ENCODE measurements at places on chromosomes 4 and X.

GRCh38 chr4:81021142-81021944 lies 9.2 kb upstream of the BMP3 start:
- DNase-seq = no peak

DNA sequence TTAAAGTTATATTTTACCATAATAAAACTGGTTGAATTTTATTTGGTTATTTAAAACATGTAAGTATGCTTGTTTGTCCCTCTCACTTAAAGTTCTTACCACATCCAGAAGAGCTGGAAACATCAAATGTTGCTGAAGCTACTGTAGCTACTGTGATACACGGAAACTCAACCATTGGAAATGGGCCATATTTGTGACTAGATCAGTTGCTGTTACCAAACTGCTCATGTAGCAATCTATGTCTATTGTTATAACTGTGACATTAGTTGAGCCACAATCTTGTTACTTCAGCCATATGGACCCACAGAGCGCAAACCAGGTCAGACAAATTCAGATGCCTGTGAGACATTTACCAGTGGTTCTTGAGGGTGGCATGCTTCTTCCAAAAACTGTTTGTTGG lies 41.6 kb downstream of the NDNF start:
- no peak for DNase-seq

GRCh38 chr4:34953145-34953799 lies 1291.0 kb downstream of the ARAP2 start:
- DNase-seq = no peak

DNA sequence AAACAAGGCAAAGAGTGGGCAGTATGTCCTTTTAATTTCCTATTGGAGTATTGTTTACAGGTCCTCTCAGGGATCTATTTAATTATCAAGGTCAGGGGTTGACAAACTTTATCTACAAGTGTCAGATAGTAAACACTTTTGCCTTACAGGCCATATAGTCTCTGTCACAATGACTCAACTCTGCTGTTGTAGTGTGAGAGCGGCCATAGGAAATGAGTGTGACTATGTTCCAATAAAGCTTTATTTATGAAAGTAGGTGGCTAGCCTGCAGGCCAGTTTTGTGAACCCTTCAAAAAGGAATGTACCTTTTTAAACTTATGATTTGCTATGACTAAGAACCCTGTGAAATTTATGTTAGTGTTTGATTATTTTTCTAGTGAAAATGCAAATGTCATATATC lies 156.1 kb downstream of the GPAT3 start:
- DNase-seq = no peak

- DNase-seq = peak; percentile 91
These were observed 74.7 kb downstream of the PAQR3 start for GRCh38 chr4:78864405-78865024.

DNA sequence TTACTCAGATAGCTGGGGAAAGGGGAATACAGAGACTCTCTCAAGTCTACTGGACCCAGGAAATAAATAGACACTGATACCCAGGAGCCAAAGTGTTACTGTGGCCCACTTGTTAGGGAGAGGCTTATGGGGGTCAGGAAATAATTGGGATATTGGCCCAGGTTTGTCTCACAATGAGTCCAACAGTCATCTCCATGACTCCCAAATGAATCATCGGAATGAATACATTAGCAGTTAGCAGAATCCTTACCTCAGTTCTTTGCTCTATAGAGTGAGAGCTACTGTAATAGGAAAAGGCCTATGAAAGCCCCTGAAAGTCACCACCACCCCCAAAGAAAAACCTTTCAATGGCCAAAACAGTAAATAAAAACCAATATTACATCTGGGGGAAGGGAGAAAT lies 42.4 kb upstream of the ARHGEF6 start:
- no peak for DNase-seq

GRCh38 chr4:119233750-119234149 lies 21.2 kb downstream of the USP53 start:
- DNase-seq = peak; percentile 47

DNA sequence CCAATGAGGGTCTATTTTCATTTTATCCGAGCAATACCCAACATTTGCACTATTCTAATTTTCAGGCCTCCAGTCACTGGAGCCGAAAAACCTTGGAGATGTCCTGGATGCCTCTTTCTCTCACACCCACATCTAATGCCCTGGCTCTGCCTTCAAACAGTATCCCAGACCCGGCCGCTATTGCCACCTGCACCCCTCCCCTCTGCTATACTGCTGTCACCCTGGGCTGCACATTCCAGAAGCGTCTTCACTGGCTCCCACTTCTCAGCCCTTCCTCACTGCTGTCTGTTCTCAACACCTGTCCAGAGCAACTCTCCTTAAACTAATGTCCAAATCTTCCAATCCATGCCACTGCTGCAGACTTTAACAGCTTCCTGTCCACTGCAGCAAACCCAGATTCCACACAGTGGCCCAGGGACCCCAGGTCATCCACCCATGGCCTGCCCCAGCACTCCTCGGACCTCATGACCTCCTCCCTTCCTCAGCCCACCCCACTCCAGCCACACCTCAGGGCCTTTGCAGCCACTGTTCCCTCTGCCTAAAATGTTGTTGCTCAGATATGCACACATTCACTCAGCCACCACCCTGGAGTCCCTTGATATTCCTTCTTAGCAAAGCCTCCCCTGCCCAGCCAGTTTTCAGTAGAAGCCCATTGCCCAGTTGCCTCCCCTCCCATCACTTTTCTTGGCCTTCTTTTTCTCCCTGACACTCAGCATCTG lies 30.5 kb upstream of the PPP2R2C start:
- no peak for DNase-seq

GRCh38 chr4:27318740-27319139 lies 458.1 kb downstream of the STIM2 start:
- DNase-seq = peak; percentile 35

DNA sequence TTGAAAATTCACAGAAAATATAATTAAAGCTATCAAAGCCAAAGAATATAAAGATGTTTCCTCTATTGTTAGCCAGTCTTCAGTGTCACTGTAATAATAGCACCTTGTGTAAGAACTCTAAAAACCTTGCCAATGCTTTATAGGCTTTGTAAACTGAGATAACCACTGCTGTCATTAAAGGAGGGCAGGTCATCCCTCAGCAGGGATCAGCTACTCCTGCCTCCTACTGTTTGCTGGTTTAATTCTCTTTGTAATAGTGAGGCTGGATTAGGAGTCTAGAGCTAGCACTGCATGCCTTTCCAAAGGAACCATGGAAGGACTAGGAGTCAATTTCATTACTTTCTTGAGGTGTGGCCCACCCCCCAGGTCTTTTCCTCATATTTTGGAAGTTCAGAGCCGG lies 46.2 kb downstream of the FHIP1A start:
- no peak for DNase-seq

- no peak for DNase-seq
These were observed 155.7 kb downstream of the SNCA start for GRCh38 chr4:89681219-89681618.

GRCh38 chr4:102580463-102580842 lies 79.3 kb downstream of the NFKB1 start:
- DNase-seq = no peak

DNA sequence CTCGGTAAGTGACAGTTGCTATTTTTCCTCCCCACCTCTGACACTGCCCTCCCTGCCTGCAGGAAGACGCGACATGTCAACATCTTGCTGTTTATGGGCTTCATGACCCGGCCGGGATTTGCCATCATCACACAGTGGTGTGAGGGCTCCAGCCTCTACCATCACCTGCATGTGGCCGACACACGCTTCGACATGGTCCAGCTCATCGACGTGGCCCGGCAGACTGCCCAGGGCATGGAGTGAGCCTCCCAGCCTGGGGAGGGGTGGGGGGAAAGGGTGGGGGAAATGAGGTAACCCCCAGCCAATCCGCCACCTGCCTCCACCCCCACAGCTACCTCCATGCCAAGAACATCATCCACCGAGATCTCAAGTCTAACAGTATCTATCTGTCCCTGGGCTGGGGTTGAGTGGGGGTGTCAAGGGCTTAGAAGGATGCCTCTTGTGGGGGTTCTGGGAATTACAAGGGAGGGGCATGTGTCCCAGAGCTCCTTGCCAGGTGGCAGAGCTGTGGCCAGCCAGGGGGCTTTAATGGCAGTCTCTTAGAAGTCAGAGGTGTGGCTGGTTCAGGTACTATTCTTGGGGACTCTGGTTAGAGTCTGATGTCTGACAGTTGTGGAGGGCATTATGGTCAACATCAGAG lies 7.8 kb downstream of the ARAF start:
- DNase-seq = peak; percentile 28

GRCh38 chr4:157521906-157522305 lies 301.4 kb downstream of the GRIA2 start:
- peak; percentile 14 for DNase-seq

DNA sequence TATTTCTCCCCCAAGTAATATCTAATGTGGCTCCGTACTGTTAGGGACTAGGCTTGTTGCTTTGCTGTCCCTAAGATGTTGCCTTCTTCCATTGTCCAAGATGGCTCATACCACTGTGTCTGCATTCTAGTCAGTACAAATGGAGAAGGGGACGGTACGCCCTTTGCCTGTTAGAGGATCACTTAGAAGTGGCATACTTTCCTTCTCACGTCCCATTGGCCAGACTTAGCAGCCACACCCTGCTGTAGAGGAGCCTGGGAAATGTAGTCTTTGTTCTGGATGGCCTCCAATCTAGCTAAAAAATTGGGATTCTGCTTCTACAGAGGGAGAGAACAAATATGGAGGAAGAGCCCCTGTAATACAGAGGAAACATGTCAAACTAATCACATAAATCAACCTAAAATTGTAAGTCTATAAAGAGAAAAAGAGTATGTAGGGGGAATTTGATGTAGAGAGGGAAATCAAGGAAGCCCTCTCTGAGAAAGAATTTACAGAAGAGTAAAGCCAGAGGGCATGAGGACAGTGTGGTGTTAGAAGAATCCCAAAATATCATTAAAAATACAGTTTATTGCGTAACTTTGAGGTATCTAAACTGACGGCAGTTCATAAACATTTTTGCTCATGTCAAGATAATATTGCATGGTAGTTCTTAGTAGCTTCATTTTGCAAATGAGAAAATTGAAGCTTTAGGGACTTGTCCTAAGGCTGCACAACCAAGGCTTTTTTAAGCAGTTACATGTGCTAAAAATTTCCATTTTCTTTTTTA lies 15.1 kb downstream of the PRIMPOL start:
- peak; percentile 36 for DNase-seq

GRCh38 chr4:1179089-1179441 lies 6.7 kb upstream of the SPON2 start:
- DNase-seq = no peak

GRCh38 chrX:30748342-30748960 lies 95.2 kb downstream of the GK start:
- no peak for DNase-seq

DNA sequence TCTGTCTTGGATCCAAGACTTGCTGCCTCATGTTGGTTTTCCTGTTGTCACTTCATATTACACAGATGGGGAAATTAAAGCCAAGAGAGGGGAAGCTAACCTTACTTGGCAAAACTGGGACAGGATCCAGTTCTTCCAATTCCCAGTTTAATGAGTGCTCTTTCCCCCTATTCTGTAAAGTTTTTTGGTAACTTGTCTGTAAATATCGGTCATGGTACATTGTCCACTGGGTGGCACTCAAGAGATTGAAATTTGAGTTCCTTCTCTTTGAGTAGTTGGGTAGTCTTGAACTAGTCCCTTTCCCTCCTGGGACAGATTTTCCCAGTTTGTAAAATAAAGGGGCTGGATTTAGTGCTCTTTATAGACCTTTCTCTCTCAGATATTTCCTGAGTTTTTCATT lies 12.4 kb upstream of the EOLA2 start:
- DNase-seq = peak; percentile 75

DNA sequence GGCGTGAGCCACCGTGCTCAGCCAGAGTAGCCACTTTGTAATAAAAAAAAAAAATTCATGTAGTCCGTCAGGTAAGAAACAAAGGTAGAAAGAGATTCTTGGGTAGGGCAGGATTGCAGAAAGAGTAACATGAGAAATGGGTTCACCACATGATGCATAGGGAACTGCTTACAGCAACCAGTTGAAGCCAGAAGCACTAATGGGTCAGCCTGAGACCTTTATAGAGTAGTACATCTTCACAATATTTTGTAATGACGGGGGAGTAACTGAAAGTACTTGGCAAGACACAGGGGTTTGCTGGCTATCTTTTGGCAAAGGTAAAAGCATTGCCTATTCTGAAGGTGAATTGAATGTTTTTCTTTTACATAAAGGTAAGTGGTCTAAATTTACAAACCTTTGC lies 29.1 kb downstream of the FAM193A start:
- DNase-seq = no peak

- no peak for DNase-seq
These were observed 793.0 kb upstream of the NDST4 start for GRCh38 chr4:115906428-115906827.

GRCh38 chr4:85268188-85268587 lies 206.8 kb upstream of the ARHGAP24 start:
- DNase-seq = no peak

- DNase-seq = no peak
These were observed 49.5 kb downstream of the SEPSECS start for GRCh38 chr4:25110527-25111329.

GRCh38 chr4:36255577-36255976 lies 11.3 kb upstream of the ARAP2 start:
- no peak for DNase-seq

DNA sequence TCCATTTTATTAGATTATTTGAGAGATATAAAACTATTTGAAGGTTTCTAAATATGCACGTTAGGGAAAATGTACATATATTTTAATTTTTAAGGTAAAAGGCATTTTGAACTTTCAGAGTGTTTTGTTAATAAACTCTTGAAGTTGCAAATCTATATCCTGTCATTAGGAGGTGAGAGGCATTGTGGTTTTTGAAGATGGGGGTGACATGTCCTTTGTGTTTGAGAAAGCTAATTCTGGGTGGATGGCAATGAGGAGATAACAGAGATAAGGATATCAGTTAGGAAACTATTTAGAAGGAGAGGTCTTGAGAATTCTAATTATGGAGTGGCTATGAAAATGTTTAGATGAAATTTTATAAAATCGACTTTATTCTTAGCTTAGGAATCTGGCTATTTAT lies 6.1 kb downstream of the STIM2 start:
- no peak for DNase-seq

- DNase-seq = no peak
These were observed 2.2 kb upstream of the SRD5A3 start for GRCh38 chr4:55343887-55344286.

GRCh38 chrX:69074726-69075125 lies 90.5 kb downstream of the PJA1 start:
- DNase-seq = no peak

DNA sequence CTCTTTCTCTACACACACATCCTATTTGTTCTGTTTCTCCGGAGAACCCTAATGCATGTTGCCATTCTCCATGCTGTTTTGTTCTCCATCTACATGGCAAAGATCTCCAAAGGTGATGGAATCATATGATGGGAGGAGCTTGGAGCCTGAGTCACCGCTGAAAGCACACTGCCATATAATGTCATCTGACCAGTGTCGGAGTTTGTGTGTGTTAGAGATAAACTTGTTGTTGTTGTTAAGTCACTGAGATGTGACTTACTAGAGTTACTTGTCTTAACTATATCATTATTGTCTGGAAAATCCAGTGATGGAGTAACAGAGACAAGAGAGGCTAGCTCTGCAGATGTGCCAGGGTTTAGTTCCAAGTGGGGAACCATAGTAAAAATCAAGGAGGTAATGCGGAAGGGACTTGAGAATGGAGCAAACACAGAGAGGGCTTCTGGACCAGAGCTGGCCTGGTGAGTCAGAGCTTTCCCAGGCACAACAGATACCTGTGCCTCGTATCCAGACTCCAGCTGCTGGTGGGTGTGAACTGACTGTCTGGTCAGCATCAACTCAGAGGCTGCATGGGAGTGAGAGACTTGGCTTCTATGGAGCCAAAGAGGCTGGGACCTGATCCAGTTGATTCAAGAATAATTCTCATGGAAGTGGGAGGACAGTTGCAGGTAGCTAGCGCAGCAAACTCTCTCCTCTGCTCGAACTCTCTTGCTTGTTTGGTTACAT lies 30.6 kb upstream of the CCKAR start:
- no peak for DNase-seq

GRCh38 chr4:182502064-182502463 lies 258.9 kb downstream of the TENM3 start:
- DNase-seq = no peak
